ENCODE measurements at places on chromosomes 1 and 21. TPM values are rescaled to one million over a fixed set of nuclear protein-coding genes. Genes with fewer than 3 reads are reported as not detected.

- peak overlapping the region; percentile 66 for H3K4me3 ChIP-seq
- peak; percentile 75 for DNase-seq
- H3K27me3 ChIP-seq: no peaks in the 10 kb centered on the region
- peak overlapping the region; percentile 76 for H3K27ac ChIP-seq
- H3K36me3 ChIP-seq: peaks cover 3% of the 10 kb centered on the region
- H3K4me1 ChIP-seq: peaks cover 98% of the 10 kb centered on the region
Observed at GRCh38 chr1:24984800-24985522, 54.9 kb upstream of the RUNX3 start.

DNA sequence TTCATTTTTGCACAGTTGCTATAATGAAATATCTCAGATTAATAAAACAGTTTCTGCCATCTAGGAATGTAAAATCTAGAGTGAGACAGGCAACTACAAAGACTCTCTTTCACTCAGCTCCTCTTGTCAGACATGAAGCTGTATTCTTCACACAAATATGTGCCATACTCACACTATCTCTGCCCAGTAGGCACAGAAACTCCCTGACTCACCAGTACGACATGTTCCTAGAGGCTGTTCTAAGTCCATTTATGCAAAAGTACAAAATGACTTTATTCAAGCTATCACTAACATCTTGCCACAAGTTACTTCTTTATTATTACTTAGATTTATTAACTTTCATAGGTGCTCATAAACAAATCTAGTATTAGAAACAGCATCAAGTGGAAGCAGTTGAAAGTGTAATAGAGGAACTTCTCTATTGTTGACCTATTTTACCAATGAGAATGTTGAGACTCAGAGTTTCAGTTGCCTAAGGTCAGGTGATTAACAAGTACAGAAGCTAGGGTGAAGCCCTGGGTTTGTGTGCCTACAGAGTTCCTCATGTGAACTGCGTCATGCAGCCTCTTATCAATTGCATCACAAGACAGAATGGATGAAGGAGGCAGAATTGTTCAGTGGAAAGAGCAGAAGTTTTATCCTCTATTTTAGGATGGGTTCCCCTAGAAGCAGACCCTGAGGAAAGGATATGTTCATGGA is 98.9 kb downstream of the RGS2 start:
- H3K27ac ChIP-seq: no peak overlapping the region
- no peak overlapping the region for H3K4me3 ChIP-seq
- no peaks in the 10 kb centered on the region for H3K36me3 ChIP-seq
- peaks cover 2% of the 10 kb centered on the region for H3K4me1 ChIP-seq

DNA sequence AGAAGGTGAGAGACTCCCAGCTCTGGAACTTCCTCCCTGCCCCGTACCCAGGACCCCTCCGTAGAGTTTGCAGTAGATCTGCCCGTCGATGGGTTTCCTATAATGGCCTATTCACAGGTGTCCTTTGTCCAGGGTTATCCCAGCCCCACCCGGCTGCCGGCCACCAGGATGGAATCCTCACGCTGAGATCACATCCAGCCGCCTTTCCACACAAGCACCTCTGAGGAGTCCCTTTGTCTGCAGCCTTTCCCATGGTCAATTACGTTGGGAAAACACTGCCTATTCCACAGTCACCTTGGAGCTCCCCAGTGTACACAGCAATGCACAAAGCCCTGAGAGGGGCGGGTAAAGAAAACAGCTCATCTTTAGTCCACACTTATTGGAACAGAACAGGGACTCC is 190.0 kb upstream of the EDN2 start:
- DNase-seq: no peak
- H3K36me3 ChIP-seq: no peaks in the 10 kb centered on the region
- H3K27ac ChIP-seq: peak overlapping the region; percentile 90
- H3K4me1 ChIP-seq: peaks cover 92% of the 10 kb centered on the region
- no peaks in the 10 kb centered on the region for H3K27me3 ChIP-seq
- no peak overlapping the region for H3K4me3 ChIP-seq

DNA sequence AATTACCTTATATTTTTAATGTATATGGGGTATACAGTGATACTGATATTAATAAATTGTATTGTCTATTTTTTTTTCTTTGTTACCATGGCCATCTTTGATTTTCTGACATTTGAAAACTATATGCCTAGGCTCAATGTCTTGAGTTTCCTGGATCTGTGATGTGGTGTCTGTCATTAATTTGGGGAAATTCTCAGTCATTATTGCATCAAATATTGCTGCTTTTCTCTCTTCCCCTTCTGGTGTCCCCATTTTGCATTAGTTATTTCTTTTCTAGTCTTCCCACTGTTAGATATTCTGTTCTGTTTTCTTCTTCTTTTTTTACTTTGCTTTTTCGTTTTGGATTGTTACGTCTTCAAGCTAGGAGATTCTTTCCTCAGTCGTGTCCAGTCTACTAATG is 33.8 kb downstream of the ZBTB40 start:
- H3K4me3 ChIP-seq: no peak overlapping the region
- no peak overlapping the region for H3K27ac ChIP-seq
- peaks cover 11% of the 10 kb centered on the region for H3K4me1 ChIP-seq
- no peaks in the 10 kb centered on the region for H3K27me3 ChIP-seq

DNA sequence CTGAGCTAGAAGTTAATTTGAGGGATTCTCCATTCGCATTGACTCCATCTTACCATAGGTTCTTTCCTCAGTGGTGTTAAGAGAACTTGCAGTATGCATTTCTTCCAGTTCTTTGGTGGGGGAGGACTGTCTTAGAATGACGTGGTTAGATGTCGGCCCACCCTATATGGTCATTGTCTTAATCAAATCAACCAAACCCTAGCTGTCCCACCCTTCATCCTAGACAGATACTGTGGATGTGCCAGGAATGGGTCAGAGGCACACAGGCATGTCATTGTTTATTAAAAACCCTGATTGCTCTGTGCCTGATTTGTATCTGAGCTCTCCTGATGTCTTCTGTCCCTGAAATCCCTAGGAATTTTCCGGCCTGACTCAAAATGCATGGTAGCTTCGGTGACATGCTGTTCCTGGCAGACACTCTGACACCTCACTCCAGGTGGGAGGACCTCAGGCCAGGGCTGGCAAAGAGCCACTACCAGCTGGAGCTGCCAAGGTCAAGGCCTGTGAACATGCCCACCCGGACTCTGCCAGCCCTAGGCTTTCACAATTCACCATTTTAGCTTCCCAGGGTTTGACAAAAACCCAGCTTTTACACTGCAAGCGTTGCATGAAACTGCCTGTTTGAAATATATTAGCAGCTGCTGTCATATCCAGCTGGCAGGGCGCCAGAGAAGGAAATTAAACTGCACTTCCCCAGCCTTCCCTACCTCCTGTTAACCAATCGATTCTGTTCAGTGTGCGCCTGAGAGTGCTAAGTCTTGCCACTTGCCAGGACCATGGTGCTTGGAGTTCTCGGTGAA is 134.0 kb downstream of the FAM78B start:
- H3K4me3 ChIP-seq: no peak overlapping the region
- peaks cover 6% of the 10 kb centered on the region for H3K27me3 ChIP-seq
- no peaks in the 10 kb centered on the region for H3K4me1 ChIP-seq
- no peak for DNase-seq
- H3K36me3 ChIP-seq: no peaks in the 10 kb centered on the region

DNA sequence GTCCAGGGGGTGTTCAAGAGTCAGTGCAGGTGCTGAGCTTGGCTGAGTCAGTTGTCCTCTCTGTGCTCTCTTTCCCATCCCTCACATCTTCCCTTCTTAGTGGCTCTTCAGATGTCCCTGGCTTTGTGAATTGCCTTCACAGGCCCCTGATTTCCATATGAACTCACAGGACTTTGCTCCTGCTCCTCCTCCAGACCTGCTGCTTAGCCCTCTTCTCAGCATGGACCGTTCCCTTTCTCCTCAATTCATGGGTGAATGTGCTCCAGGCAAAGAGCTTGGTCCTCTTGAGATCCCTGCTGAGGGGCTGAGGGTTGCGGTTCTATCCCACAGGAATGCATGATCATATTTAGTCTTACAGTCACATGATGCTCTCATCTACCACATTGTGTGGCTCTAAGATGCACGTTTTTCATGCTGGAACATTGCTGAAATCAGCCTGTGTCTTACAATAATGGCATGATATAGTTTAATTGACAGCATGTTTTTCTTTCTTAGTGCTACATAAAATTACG is 30.5 kb downstream of the CACNA1E start:
- H3K4me3 ChIP-seq: no peak overlapping the region
- no peaks in the 10 kb centered on the region for H3K36me3 ChIP-seq
- H3K27me3 ChIP-seq: peaks cover 6% of the 10 kb centered on the region
- H3K4me1 ChIP-seq: no peaks in the 10 kb centered on the region
- no peak for DNase-seq

GRCh38 chr21:28773036-28773435 is 219.6 kb downstream of the LTN1 start:
- no peaks in the 10 kb centered on the region for H3K27me3 ChIP-seq
- H3K4me1 ChIP-seq: peaks cover 1% of the 10 kb centered on the region
- H3K4me3 ChIP-seq: no peak overlapping the region
- no peak for DNase-seq
- no peak overlapping the region for H3K27ac ChIP-seq
- H3K36me3 ChIP-seq: no peaks in the 10 kb centered on the region

- H3K36me3 ChIP-seq: no peaks in the 10 kb centered on the region
- no peak overlapping the region for H3K27ac ChIP-seq
- no peak for DNase-seq
- peaks cover 2% of the 10 kb centered on the region for H3K27me3 ChIP-seq
Observed at GRCh38 chr1:100622506-100622905, 84.6 kb downstream of the GPR88 start.

DNA sequence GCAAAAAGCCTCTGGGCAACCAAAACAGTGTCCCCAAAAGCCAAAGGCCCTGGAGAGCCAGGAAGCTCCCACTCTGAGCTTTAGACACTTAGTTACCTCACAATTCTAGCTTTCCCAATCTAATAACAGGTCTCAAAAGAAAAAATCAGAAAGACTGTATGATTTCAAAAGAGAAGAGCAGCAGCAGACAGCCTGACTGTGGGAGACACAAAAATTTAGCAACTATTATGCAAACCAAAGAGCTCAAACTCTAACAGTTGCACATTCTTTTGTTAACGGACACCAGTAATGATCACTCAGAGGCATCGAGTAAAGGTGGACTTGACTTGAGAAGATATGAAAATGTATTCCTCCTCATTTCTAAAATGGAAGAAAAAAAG is 160.1 kb downstream of the SLC45A1 start:
- no peaks in the 10 kb centered on the region for H3K36me3 ChIP-seq
- DNase-seq: no peak
- H3K27me3 ChIP-seq: no peaks in the 10 kb centered on the region
- no peak overlapping the region for H3K4me3 ChIP-seq
- H3K27ac ChIP-seq: no peak overlapping the region
- H3K4me1 ChIP-seq: peaks cover 39% of the 10 kb centered on the region

DNA sequence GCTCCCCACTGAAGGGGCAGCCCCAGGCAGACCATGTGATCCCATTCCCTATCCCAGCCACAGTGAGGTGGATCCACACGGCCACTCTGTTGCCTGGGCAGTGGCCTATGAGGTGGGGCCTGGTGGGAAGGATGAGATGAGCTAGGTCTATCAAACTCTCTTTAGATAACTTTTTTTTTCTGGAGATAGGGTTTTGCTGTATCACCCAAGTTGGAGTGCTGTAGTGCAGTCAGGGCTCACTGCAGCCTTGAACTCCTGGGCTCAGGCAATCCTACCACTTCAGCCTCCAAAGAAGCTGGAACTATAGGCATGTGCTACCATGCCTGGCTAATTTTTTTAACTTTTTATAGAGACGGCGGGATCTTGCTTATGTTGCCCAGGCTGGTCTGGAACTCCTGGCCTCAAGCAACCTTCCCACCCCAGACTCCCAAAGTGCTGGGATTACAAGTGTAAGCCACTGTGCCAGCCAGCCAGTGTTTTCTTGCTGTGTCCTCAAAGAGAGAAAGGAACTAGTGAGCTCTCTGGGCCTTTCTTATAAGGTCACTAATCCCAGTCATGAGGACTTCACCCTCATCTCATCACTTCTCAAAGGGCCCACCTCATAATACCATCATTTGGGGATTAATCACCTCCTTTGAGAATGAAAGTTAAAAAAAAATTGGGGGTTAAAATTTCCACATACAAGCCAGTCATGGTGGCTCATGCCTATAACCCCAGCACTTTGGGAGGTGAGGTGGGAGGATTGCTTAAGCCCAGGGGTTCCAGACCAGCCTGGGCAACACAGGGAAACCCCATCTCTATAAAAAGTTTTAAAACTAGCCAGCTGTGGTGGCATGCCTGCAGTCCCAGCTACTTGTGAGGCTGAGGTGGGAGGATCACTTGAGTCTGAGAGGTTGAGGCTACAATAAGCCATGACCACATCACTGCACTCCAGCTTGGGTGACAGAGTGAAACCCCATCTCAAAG is 36.6 kb downstream of the H3-3A start:
- peaks cover 18% of the 10 kb centered on the region for H3K27me3 ChIP-seq
- H3K4me3 ChIP-seq: peak overlapping the region; percentile 80
- no peak overlapping the region for H3K27ac ChIP-seq
- peaks cover 16% of the 10 kb centered on the region for H3K4me1 ChIP-seq

DNA sequence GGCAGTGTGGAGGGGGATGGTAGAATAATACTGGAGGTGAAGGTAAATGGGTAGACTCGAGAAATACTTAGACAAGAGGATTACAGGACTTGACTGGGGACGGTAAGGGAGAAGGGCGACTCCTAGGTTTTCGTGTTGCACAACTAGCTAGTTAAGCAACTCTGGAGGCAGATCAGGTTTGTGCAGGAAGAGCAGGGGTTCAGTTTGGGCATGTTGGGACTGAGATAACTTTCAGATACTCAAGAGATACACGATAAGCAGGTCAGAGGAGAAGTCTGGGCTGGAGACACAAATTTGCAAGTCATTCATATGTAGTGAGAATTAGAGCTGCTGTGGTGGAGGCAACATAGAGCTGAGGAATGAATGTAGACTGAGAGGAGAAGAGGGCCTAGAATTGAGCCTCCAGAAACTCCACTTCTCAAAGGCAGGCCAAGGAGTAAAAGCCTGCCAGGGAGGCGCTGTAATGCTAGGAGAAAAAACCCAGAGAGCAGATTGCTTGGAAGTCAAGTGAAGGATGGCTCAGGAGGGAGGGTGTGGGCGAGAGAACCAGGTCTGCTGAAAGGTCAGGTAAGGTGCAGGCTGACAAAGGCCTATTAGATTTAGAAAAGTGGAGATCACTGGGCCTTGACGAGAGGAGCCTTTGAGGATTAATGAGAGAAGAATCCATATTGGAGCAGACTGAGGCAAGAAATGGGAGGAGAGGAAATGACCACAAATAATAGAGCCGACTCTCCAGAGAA is 20.8 kb downstream of the MAB21L3 start:
- peaks cover 8% of the 10 kb centered on the region for H3K27me3 ChIP-seq
- H3K4me3 ChIP-seq: no peak overlapping the region
- H3K27ac ChIP-seq: no peak overlapping the region
- no peak for DNase-seq
- no peaks in the 10 kb centered on the region for H3K36me3 ChIP-seq

The TM2D1 gene
- 28.5 TPM for total RNA-seq

The RRAGC gene
- 14.9 TPM for total RNA-seq

The RNU1-3 gene
- 1,730 TPM for total RNA-seq

The PTGFR gene
- not detected for total RNA-seq
